ENCODE measurements at places on chromosomes 4 and X.

DNA sequence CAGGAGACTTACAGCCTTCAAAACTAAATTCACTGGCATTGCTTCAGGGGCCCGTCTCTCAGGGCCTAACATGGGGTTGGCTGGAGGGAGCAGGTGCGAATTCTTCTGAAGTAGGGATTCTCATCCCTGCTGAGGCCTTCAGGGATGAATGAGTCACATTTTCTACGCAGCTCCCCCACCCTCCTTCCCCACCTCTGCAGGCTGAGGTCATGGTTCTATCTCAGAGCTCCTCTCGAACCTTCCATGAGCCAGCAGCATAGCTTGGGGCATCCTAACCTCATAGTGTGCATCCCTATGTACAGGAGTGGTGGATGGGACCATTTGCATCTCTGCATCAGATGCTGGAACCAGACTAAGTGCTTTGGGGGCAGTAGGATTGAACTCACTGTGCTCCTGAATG is 309.2 kb downstream of the EVC2 start:
- DNase-seq, result no peak

GRCh38 chr4:7533267-7533666 is 98.5 kb upstream of the PSAPL1 start:
- no peak for DNase-seq

GRCh38 chr4:1445716-1446445 is 39.6 kb upstream of the NKX1-1 start:
- no peak for DNase-seq

DNA sequence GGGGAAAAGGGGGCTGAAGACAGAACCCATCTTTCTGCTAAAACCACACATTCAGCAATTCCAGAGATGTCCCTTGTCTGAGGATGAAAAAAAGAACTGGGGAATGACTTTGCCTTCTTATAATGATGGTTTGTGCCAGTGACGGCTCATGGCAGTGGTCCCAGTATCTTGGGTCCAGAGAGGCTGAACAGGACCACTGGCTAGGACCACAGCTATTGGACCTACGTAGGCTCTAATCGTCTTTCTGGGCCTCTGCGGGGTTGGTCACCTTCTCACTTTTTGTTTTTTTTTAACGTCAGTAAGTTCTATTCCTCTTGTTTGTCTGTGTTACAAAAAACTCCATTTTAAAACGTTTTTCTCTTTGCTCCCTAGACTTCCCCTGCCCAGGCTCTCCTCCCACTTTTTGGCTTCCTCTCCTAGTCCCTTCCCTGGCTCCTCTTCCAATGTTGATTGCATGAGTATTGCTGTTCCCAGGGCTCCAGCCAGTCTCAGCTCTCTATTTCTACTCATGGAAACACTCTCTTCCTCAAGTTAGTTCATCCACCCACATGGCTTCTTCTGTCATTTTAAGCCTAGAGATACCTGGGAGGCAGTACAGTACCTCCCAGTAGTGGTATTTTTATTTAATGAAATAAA is 52.6 kb upstream of the STX18 start:
- DNase-seq, result no peak

- DNase-seq, result no peak
These were observed 50.8 kb downstream of the ANXA3 start for GRCh38 chr4:78602334-78602733.

DNA sequence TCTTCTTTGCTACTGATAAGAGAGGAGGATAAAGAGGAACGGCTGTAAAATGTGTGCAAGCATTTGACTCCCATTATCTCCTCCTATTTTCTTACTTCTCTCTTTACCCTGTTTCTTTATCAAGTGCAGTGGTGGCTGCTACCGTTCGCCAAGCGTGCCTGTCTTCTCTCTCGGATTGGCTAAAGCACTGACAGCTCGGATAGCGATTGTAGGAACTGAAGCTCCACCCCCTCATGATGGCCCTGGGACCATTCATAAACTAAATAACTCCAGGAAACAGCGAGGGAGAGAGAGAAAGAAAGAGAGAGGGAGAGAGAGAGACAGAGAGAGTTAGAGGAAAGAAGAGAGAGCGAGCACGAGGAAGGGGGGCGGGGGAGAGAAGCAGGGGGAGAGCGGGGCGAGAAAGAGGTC is 305 bp upstream of the MAB21L2 start:
- DNase-seq, result no peak

DNA sequence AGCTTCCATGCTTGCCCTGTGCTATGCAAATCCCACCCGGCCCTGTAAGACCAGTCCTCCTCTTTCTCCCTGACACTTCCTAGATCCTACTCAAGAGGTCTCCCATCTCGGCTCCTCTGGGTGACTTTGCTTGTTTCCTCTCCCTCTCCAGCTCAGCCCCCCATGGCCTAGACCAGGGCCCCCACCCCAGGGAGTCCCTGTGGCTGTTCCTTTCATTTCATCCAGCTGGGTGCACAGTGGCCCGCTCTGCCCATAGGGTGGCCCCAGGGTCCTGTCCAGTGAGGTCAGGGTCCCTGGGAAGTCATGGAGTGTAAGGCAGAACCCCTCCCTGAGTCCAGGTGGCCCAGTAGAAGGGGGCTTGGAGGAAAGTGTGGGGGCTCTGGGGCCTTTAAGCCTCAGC is 52.3 kb upstream of the NKX1-1 start:
- DNase-seq, result no peak

DNA sequence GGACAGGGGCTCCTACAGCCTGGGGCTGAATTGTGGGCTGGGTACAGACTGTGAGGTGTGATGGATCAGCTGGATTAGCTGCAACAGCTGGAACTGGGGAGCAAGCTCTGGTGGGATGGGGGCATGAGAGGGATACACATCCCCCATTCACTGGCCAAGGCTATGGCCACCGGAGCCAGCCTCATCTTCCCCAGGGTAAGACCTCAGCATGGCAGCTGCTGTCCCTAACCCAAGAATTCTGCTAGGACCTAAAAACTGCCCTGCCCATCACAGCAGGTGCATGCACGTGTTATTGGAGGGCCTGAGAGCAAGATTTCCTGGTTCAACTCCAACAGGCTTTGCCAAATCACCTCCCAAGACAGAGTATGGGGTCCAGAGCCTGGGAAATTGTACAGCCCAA is 258.6 kb upstream of the AGTR2 start:
- DNase-seq, result no peak

Measured in erythroblast (primary cell).